ENCODE measurements at places on chromosomes 13 and 19.
A peak's percentile ranks its signal among the peaks of the same experiment; 100 is the strongest.

DNA sequence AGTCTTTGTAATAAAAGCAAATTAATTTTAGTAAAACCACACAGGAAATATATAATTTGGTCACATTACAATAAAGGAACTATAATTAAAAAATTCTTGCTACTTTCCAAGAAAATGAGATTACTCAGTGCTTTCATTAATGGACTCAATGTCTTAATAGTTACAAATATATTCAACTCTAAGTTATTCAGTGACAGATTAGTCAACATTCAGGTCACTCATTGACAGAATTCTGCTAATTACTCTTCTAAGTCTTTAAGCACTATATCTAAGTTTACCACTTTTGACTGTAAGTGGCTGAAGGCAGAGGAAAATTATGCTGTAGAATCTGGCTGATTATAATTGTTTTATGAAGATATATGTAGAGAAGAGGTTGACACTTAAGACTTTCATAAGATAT is 1365.0 kb downstream of the EFNB2 start:
- no peak for DNase-seq

GRCh38 chr19:54517483-54517882 is 14.9 kb downstream of the LAIR2 start:
- peak; percentile 59 for DNase-seq

GRCh38 chr13:99062593-99062992 is 84.7 kb upstream of the DOCK9 start:
- DNase-seq, result peak; percentile 66

DNA sequence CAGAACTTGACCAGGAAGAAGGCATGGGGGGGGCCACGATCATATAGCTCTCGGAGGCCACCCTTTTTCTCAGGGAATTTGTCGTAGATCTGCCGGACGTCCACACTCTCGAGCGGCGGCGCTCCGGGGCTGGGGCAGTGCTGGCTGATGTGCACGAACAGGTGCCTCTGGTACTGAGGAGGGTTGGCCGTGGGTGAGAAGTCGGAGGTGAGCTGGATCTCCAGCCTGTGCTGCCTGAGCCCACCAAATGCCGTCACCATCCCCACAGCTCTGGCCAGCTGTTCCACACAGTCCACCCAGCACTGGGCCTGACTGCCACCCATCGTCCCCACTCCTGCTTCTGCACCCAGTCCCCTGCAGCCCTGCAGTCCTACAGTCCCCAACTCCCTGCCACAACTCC is 12.0 kb downstream of the CD37 start:
- DNase-seq, result no peak

DNA sequence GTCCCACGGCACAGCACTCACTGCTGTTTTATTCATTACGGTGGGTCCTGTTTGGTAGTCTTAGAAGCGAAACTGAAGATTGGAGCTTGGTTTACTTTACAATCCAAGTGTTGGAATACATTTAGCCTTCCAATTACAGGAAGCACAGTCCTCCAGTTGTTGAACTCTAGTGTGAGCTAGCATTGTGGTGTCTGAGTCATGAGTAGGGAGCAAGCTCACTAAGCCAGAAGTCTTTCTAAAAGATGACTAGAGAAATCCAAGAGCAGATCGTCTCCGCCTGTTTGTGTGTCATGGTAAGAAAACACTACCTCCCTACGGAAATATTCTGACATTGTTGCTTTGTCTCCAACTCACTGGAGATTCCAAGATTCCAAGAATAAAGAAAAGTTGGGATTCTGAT is 10.1 kb upstream of the SHISA2 start:
- no peak for DNase-seq

GRCh38 chr13:84566780-84567179 is 684.5 kb upstream of the SLITRK1 start:
- DNase-seq, result no peak

DNA sequence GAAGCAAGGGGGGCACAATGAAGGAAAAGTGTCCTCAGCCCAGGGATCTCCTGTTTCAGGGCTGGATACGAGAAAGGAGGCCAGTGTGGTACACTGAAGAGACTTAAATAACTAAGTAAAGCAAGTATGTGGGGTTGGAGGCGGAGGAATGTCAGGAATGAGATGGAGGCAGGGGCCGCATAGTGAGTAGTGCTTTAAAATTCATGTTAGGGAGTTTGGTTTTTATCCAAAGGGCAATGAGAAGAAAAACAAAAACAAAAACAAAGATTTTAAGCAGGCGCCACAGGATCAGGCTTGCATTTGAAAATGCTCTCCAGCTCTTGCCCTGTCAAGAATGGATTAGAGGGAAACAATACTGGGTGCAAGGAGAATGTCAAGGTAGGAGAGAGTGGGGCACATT is 273.4 kb downstream of the DCLK1 start:
- no peak for DNase-seq

DNA sequence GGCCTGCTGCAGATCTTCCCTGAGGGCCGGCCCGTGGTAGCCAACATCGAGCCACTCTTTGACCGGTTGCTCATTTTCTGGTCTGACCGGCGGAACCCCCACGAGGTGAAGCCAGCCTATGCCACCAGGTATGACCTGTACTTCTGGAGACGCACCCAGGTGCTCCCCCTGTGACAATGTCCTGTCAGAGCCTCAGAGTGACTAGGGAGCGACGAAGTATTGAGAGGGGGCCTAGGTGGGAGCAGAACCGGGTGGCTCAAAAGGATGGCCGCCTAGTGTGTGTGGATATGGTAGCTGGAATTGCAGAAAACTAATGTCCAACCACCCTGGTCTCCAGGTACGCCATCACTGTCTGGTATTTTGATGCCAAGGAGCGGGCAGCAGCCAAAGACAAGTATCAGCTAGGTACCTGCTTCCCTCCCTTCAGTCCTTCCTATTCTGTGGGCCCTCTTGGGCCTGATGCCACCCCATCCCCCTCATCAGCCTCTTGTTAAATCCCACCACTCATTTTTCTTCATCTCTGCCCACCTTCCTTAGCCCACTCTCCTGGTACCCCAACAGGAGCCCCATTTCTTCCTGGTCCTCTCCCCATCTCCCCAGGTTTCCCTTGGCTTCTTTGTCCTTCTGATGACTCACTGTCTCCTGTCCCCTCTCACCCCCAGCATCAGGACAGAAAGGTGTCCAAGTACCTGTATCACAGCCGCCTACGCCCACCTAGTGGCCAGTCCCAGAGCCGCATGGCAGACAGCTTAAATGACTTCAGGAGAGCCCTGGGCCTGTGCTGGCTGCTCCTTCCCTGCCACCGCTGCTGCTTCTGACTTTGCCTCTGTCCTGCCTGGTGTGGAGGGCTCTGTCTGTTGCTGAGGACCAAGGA is 8.4 kb downstream of the EGLN2 start:
- peak; percentile 32 for DNase-seq

DNA sequence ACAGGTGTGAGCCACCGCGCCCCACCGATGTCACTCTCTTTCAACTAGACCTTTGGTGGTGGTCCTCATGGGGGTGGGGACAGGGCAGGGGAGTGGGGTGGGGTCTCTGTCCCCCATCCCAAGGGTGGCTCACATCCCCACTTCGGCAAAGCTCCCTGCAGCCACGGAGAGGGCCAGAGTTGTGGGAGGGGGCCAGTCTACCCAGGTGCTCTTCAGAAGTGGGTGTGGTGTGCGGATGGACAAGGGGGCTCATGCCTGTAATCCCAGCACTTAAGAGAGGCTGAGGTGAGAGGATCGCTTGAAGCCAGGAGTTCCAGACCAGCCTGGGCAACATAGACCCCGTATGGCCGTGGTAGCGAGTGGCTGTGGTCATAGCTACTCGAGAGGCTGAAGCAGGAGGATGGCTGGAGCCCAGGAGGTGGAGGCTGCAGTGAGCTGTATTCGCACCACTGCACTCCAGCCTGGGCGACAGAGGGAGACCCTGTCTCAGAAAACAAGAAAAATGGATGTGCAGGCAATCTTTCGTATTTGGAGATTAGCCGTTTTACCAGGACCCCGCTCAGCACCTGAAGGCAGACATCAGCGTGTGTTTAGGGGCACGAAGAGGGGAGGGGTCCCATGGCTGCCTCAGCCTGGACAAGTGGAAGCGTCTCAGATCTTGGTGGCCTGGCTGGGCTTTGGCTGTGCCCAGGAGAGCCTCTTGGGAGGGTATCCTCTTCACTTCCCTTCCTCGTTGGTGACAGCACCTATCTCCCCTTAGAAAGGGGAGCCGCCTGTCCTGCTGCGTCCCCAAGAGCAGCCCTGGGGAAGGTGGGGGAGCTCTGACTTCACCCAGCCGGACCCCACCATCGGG is 846 bp downstream of the TGFBR3L start:
- DNase-seq, result no peak

DNA sequence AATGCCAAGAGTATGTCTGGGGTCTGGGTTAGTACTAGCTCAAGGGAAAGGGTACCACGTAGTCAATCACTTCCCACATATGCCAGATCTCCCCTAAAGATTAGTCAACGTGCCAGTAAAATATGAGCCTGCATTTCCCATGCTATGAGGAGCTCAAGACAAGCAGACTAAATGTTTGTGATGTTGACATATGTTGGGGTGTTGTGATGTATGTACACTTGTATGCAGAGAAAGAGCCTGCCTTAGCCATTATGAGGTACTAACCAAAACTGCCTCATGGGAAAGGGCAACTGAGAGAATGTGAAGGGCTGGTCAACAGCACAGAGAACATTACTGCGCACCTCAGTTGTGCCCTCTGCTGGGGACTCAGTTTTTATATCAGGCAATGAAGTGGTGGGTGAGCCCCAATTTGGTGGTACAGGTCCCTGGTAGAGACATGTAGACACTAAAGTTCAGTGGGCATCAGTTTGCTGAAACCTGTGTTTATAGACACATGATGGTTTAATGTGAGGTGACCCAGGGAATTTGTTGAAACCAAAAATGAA is 287.0 kb downstream of the DCT start:
- no peak for DNase-seq

DNA sequence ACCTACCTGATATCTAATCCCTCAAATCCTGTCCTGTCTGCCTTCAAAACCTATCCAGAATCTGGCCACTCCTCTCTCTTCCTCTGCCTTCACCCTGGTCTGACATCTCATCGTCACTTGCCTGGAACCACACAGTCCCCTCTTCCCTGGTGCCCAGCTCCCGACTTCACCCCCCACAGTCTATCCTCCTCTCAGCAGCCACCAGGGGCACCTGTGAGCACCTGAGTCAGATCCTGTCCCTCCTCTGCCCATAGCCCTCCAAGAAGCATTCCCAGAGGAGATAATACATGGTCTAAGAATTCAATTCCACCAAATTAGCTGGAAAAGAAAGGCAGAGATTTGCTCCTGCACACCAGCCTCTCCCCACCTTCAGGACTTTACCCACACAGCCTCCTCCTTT is 48.9 kb downstream of the ZNRF4 start:
- DNase-seq, result no peak

Measured in right hindlimb (tissue), 1 donor.